Stimulated activated CD8-positive, alpha-beta memory T cell treated with anti-CD3 and anti-CD28 coated beads, Interleukin-4, amount 100 ng/mL, for 1 hour (primary cell): ENCODE measurements at places on chromosomes 7 and 10.

GRCh38 chr10:102001435-102002068 lies 54.4 kb downstream of the ARMH3 start:
- DNase-seq, result no peak

GRCh38 chr7:125195156-125195555 lies 265.5 kb upstream of the POT1 start:
- no peak for DNase-seq

DNA sequence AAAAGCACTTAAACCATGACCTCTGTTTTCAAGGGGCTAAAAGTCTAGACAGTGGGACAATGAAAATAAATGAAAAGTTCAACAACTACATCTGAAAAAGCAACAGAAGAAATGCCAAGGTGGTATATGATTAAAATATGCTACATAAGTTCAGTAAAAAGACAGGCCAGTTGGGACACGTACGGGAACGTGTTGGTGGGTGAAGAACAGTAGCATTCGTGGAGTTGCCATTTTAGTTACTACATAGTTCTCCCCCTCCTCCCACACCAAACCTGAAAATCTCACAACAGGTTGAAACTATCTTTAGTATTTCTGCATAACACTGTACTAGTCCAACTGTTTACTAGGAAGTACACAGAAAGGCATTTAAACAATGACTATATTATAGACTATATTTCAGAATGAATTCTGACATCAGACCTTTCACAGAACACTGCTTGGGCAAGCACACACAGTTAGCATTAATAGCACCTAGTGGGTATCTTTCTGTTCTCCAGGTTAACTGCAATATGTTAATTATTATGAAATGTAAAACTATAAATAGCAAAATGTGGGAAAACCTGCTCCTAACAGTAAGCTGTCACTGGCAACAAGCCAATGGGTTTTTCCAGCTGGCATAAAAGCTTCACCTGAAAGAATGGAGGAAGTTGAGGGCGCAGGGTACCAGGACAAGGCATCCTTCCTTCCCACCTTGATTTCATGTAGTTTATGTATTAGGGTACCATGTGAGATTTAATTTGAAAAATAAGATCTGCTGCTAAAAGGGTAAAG lies 135.0 kb downstream of the STRA8 start:
- no peak for DNase-seq

- DNase-seq, result no peak
Measured at GRCh38 chr7:108911016-108911415, 341.3 kb downstream of the DNAJB9 start.

- no peak for DNase-seq
Measured at GRCh38 chr10:73956476-73957359, 41.2 kb upstream of the VCL start.

GRCh38 chr10:70981171-70981836 lies 92.9 kb upstream of the PCBD1 start:
- no peak for DNase-seq

DNA sequence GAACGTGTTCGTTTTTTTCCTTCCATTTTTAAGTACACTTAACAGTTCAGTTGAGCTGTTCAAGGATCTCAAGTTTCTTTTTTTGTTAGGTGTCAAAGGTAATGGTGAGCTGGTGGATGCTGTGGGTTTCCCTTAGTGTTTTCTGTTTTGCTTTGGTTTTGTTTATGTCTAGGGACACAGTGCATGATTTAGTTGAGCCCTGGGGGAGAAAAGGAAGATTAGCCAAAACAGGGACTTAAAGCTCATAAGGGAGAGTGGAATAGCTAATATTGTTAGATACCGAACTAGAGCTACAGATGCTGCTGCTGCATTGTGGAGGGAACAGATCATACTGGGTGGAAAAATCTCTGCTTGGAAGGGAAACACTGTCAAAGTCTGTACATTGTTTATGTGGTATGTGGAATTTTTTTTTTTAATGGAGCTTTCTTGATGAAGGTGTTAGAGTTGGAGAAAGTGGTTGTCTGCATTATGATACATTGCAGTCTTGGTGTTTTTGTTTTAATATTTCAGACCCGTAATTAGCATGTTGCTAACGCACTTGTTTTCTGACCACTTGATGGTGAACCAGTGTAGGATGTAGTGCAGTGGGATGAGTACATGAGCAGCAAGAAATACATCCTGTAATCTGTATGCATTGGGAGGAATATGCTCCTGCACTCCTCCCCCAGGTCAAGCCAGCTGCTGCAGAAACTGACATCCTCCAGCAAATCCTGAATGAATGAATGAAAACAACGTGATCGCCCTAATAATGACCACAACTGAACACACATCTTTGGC lies 2.1 kb downstream of the GLCCI1 start:
- no peak for DNase-seq

GRCh38 chr7:140342727-140343514 lies 55.4 kb downstream of the SLC37A3 start:
- DNase-seq, result no peak

- no peak for DNase-seq
Measured at GRCh38 chr7:77266291-77266794, 66.7 kb upstream of the FGL2 start.

- no peak for DNase-seq
Measured at GRCh38 chr7:128100225-128100948, 69.2 kb upstream of the LRRC4 start.

GRCh38 chr7:47690902-47691558 lies 109.1 kb upstream of the TNS3 start:
- no peak for DNase-seq

DNA sequence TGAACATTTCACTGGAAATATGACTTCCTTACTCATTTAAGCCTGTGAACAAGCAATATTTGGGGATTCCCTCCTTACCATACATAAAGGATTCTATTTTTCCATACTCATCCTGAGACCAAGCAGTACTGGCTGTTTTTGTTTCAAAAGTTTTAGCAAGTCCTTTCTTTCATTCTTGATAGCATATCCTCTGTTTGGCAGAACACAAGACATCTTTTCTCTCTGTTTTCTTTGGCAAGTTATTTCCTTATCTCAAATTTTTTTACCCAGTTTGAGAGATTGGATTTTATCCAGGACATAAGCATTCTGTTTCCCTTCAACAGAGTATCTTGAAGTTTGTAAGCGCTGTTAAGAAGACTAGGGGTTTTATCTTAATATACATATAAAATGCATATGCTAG lies 3.0 kb upstream of the WASL start:
- DNase-seq, result no peak

DNA sequence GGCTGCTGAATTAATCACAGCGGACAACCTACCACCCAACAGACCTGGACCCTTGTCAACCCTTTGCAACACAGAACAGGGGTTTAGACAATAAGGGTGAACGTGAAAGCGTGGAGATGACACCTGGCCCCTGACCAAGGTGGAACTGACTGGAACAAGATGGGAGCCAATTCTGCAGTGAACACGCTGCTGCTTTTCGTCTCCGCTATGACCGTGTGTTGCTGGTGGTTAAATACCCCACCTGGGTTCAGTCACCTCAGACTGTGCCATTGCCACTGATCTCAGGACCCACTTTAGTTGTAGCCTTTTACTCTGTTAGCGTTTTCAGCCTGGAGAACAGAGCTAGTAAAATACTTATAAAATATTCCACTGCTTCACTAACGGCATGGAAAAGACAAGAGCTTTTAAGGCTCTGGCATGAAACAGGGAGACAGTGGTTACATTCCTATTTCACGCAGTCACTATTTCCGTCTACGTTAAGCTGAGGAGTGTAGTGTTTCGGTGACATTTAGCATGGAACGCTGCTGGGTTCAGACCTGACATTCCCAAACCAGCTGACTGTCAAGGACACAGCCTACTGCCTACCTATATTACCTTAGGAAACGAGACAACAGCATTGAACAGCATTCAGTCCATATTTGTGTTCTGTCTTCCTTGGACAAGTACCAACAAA lies 119.5 kb upstream of the PRSS1 start:
- no peak for DNase-seq

GRCh38 chr10:101901340-101901739 lies 57.7 kb upstream of the KCNIP2 start:
- DNase-seq, result no peak

DNA sequence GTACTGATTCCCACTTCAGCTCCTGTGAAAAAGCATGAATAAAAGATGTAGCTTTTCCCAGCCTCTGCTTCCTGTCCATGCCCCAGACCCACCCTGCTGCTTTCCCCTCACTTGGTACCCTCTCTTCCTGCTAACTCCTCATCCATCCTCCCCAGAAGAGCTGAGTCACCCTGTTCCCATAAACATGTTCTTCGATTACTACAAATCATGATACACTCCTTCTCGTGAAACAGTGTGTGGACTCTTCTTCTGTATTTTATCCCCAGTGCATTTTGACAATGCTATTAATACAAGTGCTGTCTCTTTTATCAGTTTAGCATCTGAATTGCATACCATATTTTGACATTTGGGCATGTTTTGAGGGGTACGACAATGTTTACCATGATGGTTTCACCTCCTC lies 45.8 kb upstream of the SORBS1 start:
- DNase-seq, result no peak

GRCh38 chr7:37039131-37039749 lies 314.9 kb upstream of the AOAH start:
- no peak for DNase-seq

DNA sequence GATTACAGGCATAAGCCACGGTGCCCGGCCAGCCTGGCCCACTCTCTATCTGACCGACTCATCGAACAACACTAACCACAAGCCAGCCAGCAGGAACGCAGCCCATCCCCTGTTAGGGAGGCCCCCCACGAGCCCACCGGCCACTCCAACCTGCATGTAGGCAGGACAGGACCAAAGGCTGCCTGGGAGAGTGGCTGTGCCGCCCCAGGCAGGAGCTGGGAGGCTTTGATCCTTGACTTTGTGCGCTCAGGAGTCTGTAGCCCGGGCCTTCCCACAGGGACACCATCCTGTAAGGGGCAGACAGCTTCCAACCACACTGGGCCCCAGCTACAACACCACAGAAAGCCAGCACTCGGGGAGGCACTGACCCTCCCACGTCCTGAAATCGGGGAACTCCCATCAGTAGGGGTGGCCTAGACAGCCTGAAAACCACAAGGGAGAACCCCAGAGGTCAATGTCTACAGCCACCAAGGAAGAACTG lies 29.4 kb downstream of the GRID1 start:
- DNase-seq, result no peak

GRCh38 chr10:97583476-97583875 lies 713 bp upstream of the HOGA1 start:
- no peak for DNase-seq

GRCh38 chr10:16566202-16566805 lies 44.6 kb upstream of the C1QL3 start:
- DNase-seq, result no peak

DNA sequence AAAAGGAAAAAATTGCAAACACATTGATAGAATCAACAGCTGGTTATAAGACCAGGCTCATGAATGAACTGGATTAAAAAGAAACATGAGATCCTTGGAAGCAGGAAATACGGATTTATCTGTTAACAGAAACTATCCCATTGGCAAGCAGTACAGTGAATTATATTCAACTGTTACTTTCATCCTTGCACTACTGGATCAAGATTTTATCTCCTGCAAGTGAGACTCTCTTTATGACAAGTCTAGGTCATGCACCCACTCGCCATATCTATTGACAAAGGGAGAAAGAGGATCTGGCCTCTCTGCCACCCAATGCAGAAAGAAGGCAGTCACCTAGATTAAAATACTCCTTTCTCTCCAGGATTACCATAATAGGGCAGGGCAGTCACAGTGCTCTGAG lies 41.4 kb downstream of the CSTF2T start:
- DNase-seq, result no peak

- DNase-seq, result no peak
Measured at GRCh38 chr10:93030409-93030808, 30.2 kb upstream of the CYP26C1 start.

GRCh38 chr7:105591522-105591921 lies 10.2 kb upstream of the EFCAB10 start:
- DNase-seq, result no peak

GRCh38 chr10:27838361-27838760 lies 92.7 kb upstream of the MKX start:
- no peak for DNase-seq

GRCh38 chr10:119595676-119596515 lies 868 bp downstream of the TIAL1 start:
- DNase-seq, result peak; percentile 31

DNA sequence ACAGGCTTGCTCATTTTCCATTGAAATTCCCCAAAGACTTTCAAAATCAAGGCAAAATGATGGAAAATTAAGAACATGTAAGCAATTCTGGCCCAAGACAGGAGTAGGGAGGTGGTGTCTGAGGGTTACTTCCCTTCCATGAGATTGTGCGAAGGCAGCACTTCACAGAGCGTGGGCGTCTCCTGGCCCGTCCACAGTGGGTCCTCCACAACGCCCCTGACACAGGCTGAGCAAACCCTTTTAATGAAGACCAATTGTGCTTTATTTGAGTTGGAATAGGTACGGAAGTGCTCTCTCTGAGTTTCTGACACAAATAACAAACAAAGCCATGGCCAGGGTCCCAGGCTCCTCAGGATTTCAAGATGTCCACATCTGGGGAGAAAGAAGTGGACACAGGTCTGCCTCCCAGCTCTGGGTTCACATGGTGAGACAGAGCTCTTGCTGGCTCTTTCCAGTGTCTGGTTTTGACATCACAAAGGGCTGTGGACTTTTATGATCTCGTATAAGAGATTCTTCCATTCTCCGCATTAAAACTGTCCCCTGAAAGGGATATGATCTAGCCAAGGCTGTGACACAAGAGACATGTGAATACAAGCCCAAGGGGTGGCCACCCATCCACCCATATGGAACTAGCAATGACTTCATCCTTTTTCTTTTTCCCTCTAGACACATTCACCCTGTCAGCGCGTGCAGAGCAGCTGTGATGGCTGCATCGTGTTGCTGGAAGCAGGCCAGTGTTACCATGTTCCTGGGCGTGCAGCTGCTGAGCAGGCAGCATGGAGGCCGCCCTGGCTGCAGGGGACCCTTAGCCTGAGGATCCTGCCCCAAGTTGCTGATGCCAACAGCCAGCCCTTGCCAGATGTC lies 145.6 kb downstream of the ADAM12 start:
- DNase-seq, result no peak

GRCh38 chr7:114507381-114507780 lies 92.8 kb downstream of the FOXP2 start:
- DNase-seq, result no peak

DNA sequence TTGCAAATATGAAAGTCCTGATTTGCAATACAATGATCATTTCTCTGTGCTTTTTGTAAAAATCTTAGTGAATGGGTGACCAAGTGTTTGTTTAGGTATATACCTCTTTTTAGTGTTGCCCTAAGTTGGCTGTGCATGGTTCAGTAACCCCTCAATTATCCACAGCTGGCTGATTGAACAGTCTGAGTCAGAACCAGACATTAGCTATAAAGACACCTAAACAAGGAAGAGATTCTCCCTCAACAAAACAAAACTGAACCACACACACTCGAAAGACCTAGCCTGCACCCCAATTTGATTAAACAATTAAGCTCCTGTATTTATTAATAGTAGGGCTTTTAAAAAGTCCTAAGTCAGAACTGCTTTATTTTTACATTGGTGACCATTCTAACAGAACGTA lies 2.8 kb downstream of the RSBN1L start:
- DNase-seq, result no peak
